NCI-H2171 (cell line): ENCODE measurements at places on chromosomes 4 and X.

DNA sequence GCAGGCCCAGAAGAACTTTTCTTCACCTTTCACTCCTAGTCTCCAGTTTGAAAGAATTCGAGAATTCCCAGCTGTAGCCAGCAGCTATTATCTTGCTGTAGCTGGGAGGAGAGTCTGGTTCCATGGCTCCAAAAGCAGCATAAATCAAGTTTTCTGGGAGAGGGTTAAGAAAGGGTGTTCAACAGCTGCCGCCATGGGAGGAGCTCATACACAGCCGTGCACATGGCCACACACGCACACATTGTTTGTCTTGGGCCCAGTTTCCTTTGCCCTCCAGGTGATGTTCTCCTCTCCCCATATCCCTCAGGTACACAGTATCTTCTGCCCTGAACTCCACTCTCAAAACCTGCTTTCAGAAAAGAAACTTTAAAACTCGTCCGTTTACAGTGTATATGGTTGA lies 4.1 kb upstream of the GPC3 start:
- no peak for DNase-seq

GRCh38 chr4:95267081-95267480 lies 281.7 kb downstream of the UNC5C start:
- DNase-seq, result no peak

DNA sequence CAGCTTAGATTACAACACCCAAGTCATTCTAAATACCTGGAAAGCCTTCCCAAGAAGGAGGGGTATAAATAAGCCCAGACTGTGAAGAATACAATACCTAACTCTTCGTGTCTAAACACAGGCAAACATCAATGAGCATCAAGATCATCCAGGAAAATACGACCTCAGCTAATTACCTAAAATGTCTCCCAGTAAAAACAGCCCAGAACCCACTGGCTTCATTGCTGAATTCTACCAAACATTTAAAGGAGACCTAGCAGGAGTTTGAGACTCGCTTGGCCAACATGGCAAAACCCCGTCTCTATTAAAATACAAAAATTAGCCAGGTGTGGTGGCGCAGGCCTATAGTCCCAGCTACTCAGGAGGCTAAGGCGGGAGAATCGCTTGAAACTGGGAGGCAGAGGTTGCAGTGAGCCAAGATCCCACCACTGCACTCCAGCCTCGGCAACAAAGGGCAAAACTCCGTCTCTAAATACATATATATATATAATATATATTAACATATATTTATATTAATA lies 19.1 kb upstream of the HSFX4 start:
- DNase-seq, result no peak

GRCh38 chr4:7390906-7391636 lies 43.7 kb downstream of the PSAPL1 start:
- no peak for DNase-seq

DNA sequence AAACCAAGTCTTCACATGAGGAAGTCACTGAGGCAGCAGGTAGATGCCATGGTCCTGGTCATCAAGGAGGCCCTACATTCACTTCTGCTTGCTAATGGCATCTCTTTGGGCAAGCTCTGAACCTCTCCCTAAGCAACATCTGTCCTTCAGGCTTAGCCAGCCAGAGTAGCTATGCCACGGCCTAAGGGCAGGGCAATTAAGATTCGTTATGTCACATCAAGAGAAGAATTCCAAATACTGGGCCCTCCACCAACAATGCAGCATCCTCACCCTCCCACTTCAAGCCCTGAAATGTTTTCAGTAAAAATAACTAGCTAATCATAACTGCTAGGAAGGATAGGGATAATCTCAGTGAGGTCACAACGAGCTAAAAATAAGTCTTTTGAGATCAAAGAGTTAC lies 120.7 kb upstream of the HCCS start:
- no peak for DNase-seq

DNA sequence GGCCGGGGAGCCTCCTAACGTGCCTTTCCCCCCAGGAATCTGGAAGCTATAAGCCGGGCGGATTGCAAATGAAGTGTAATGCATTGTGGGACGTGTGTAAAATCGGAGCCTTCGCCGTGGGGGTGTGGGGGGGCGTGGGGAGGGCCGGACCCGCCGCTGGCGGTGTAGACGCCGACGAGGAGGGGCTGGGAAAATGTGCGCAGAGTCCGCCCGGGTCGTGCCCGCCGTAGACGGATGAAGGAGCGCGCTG lies 1.3 kb downstream of the STOX2 start:
- DNase-seq, result no peak

- DNase-seq, result no peak
Observed at GRCh38 chrX:7996414-7996813, 69.2 kb upstream of the PNPLA4 start.

- no peak for DNase-seq
Observed at GRCh38 chr4:140374130-140374477, 658 bp downstream of the SCOC start.

GRCh38 chrX:115112411-115112810 lies 76.8 kb upstream of the RBMXL3 start:
- no peak for DNase-seq

GRCh38 chr4:159979953-159980352 lies 877.1 kb downstream of the RAPGEF2 start:
- no peak for DNase-seq

DNA sequence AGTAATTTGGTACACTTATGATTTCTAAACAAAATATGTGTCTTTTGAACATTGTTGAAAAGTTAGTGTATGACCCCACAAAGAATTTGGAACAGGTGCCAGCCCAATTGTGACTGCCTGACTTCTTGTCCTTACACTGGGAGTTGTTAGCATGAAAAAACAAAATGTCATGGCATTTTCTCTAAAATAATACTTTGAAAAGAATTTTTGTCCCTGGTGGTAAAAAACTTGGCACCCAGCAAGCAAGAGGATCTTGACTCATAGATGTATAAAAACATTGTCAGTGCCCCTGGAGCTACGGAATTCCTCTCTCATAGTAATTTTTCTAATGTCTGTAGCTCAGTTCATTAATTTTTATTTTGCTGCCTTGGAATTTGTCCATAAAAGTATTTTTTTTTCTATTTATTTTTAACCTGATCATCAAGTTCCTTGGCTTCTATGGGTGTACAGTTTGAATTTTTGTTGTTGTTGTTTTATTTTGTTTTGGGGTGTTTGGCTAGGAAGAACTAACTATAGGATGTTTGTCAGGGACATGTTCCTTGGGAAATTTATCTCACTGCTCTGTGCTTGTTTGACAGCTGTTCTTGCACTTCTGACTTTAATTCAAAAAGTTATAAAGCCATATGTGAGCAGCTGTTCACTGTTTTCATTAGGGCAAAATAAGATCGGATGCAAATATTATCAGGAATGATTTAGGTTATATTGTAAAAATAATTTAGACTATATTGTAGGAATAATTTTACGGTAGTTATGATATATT lies 95.4 kb upstream of the NUDT6 start:
- DNase-seq, result no peak

DNA sequence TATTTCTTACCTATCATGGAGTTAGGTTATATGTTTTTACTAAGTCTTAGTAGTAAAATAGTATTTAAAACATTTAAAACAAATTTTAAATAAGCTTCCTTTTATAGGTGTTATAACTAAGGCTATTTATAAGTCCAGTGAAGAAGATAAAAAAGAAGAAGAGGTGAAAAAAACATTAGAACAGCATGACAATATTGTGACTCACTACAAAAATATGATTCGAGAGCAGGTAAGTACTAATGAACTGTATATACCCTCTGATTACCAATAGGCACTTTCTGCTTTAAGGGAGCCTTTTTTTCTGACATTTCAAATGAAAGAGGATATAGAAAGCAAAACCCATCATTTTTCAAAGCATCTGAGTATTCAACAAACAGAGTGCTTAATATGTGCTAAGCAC lies 76.6 kb downstream of the USO1 start:
- no peak for DNase-seq

GRCh38 chr4:7857238-7857701 lies 82.4 kb downstream of the AFAP1 start:
- DNase-seq, result no peak

DNA sequence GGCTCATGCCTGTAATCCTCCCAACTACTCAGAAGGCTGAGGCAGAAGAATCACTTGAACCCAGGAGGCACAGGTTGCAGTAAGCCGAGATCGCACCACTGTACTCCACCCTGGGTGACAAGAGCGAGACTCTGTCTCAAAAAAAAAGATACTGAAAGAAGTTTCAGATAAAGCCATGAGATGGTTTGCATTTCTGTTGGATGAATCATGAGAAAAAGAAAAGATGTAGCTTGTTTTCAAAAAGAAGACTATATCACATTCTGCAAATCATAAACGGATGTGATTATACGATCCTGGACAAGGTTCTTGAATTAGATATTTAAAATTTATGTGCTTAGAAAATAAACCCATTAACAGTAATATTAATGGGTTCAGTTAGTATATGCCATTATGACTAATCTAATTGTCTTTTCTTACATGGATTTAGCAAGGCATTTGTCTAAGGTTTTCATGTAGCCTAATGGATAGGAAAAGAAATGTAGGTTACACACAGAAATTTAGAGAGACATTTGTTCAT lies 345.9 kb downstream of the SLC7A11 start:
- no peak for DNase-seq

GRCh38 chrX:16310326-16310725 lies 143.0 kb downstream of the MAGEB17 start:
- DNase-seq, result no peak

GRCh38 chr4:110058677-110059076 lies 139.7 kb downstream of the ELOVL6 start:
- DNase-seq, result no peak

DNA sequence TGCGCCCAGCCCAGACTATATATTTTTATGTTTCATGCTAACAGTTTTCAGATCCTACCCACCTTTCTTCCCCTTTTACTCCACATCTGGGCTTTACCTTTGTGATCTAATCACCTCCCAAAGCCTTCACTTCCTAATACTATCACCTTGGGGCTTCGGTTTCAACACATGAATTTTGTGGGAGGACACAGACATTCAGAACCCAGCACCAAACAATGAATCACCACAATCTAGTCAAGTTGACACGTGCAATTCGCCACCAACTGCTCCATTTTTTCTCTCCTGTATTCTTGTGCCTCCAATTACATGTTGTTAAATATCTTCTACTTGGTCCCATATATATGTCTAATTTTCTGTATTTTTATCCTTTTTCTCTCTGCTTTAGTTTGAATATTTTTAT lies 41.8 kb upstream of the STX18 start:
- no peak for DNase-seq

DNA sequence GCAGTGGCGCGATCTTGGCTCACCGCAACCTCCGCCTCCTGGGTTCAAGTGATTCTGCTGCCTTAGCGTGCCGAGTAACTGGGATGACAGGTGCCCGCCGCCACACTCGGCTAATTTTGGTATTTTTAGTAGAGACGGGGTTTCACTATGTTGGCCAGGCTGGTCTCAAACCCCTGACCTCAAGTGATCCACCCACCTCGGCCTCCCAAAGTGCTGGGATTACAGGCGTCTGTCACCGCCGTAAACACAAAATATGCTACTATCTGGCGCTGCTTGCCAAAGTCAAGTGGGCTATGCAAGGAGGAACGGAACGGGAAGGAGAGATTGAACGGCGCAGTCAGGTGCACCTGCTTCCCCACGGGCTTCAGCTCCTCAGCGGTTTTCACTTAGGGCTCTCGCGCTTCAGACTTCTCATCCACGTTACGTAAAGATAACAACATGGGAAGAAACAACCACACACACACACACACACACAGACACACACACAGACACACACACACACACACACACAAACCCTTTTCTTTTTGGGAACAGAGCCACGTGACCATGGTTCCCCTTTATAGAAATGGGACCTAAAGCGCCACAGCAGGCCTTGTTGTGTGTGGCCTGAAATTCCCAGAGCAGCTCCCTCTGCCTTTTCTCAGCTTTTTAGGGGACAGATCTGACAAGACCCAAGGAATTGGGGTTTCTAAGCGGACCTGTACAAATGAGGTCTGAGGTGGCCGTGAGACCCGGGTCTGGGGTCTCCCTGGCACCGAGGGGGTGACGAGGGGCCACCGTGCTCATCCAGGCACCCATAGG lies 1.5 kb downstream of the P2RY8 start:
- no peak for DNase-seq

- DNase-seq, result no peak
Observed at GRCh38 chrX:150036181-150036580, 97.9 kb upstream of the EOLA2 start.

DNA sequence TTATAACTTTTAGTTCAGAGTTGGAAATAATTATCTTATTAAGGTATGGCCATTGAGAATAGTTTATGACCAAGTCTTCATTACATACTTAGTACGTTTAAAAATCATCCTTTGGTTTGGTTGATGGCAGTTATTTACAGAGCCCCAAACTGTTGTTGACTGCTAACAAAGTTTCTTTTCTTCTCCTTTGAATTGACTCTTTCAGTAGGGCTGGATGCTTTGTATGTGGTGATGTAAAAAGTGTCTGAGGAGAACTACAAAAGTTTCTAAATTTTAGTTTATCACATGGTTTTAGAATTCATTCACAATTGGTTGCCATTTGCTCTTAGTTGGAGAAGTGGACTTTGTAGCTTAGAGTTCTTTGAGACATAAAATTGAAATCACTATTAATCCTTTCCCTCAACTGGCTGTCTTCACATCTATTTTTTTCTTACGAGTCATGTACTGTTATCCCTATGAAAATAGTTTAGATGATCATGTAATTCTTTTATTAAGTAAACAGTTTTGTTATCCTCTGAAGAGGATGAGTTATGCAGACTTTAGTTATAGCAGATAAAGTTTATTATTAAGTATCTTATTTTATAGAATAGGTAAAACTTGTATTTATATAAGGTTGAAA lies 14.8 kb downstream of the PTPN13 start:
- no peak for DNase-seq

DNA sequence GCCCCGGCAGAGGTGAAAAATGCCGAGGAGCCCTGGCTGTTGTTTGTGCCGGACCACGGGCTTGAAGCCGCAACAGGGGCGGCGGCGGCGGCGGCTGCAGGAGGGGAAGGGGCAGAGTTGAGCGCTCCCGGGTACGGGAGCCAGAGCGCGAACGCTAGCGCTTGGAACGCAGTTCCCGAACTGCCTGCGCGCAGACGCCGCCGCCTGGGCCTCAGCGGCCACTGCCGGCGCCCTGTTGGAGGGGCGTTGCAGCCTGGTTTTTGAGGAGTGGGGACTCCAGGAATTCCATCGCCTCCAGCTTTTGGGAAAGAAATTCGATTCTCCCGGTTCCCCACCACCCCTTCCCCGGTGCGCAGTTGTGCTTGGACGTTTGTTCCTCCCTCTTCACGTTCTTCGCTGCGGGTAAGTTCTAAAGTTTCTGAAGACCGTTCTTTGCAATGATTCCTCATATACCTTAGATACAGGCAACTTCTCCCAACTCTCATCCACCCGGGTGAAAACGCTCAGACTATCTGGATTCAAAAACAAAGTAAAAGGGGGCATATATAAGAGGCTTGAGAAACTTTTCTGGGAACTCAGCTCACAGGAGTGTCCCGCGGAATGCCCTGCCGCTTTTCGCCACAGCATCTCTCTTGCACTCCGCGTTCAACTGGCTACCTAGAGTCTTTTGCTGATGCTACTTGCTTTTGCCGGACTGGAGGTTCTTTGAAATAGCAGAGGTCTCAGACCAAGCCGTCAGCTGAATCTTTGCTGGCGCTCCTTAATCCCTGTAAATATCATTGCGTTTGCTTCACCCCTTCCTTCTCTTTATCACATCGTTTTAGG lies 1.0 kb downstream of the FAT4 start:
- peak; percentile 16 for DNase-seq

GRCh38 chrX:45850775-45851433 lies 650.2 kb upstream of the DIPK2B start:
- DNase-seq, result no peak

- DNase-seq, result no peak
Observed at GRCh38 chrX:148610328-148610698, 109.9 kb downstream of the AFF2 start.

GRCh38 chrX:38368774-38369173 lies 16.4 kb downstream of the OTC start:
- DNase-seq, result no peak
